ENCODE measurements at places on chromosomes 3 and 15.

GRCh38 chr3:24263069-24263668 is 231.5 kb downstream of the THRB start:
- peak; percentile 15 for DNase-seq

DNA sequence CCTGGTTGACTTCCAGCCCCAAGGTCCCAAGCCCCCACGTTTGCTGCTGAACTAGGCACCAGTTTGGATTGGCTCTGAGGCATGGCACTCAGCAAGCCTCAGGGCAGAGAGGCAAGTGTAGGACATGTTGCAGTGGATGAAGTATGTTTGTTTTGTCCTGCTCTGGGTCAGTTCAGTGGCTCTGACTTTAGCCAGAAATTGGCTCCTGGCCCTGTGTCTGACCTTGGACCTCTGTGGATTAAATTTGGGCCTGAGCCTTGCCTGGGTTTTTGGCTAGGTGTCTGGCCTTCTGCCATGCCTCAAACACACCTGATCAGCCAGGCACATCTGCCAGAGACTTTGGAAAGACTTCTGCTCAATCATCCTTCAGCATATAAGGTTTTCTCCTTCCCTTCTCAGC is 3.6 kb upstream of the MRAS start:
- DNase-seq = no peak

DNA sequence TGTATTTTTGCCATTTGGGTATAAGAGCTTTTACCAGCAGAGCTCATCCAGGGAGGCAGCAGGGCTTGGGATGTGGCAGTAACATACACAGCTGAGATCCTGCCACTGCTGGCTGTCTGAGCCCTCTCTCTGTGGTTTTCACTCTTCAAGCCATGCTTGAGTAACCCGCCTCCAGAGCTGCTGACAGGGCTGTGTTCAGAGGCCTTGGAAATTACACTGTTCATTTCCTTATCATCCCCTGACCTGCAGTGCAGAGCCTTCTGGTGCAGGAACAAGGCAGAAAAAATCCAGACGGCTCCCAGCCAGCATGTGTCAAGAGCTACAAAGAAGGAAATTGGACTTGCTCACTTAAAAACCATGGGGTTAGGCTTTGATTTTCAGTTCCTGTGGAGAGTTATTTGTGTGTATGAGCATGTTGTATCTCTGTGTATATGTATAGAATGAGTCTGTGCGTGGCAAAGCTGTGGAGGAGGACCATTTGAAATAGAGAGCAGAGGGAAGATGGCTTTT is 47.0 kb downstream of the ZNF609 start:
- DNase-seq = no peak

DNA sequence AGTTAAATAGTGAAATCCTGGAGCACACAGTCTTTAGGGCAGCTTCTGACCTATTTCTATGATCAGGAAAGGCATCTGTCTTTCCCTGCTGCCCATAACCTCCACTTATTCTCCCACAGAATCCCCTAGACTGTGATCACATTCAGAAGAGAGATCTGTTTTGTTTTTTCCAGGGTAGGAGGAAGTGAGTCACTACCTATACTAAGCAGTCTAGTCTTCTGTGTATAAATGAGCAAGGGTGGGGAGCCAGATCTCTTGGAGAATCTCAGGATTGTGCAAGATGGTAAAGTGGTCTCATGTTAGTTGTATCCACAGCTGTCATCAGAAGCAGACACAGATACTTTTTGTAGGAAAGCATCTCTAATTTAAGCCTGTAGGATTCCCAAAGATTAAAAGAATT is 11.8 kb upstream of the FBXO22 start:
- no peak for DNase-seq

DNA sequence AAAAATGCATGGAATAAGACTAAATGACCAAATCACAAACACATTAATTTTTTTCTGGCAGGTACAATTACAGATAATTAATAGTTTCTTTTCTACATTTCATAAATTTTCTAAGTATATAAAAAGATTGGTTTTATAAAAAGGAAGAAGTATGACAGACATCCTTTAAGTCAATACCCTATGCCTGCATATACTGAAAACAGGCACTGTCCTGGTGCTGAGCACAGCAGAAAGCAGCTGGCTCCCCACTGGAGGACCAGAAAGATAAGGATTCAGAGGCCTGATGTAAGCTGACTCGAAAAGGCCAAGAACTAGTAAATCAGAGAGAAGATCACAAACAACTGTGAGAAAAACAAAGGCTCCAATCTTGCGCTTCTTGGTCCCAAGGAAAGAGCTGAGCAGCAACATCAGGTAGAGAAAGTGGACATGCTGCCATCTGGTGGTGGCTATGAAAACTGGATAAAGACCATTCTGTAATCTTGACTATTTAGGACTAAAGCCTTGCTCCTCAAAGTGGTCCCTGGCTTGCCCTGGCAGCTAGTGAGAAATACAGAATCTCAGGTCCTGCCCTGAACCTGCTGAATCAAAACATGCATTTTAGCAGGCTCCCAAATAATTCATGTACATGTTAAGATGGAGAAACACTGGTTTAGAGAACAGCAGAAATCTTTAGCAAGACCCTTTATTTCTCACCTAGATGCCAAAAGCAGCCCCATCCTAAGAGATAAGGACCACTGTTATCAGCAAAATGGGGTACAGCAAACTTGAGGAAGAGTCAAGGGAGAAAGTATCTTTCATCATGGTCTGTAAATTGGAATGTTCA is 76.0 kb downstream of the TRANK1 start:
- no peak for DNase-seq

GRCh38 chr3:54358316-54358715 is 236.0 kb downstream of the CACNA2D3 start:
- no peak for DNase-seq

DNA sequence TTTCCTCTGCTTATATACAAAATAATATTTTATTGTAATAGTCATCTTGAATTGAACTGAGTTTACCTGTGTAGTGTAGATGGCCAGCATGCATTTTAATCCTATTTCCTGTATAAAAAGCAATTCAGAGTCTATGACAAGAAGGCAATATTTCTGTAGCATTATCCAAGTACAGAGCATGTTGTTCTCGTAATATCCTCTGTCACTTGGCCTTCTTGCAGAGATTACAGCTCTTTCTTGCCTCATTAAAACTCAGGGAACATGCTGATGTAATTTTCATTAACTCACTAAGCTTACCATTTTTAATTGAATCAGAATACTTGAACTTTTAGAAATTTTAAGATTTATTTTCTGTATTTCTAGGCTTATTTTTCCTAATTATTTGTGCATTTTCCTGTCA is 203.3 kb upstream of the AGTR1 start:
- DNase-seq = no peak

- DNase-seq = no peak
Observed at GRCh38 chr15:66220601-66221000, 32.9 kb downstream of the MEGF11 start.

- DNase-seq = no peak
Observed at GRCh38 chr15:40430271-40430805, 10.4 kb upstream of the BAHD1 start.

DNA sequence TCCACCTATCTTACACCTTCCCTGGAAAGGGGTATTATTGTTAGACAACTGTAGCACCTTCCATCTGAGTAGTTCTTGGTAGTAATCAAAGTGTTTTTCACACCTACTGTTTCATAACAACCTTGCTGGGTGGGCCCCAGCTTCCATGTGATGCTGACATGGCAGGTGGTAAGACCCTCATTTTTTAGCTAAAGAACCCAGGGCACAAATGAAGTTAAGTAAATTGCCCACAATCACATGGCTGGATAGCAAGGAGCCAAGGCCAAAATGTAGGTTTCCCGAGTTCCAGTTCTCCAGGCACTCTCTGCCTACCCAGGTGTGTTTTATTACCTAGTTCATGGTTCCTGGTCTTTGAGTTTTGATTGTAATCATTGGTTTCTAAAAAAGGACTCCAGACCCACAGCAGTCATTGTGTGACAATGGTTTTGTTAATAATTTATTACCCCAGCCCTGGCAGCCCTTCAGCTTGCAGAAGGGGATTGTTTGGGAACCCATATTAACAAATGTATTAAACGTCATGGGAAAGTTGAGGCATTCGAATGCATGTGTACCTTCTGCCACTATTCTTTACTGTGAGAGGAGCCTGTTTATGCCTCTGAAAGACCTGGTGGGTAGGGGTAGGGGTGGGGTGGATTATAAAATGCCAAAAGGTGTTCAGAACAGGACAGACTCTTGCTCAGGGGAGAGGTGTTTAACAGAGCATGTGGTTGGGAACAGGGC is 222.2 kb upstream of the BHLHE40 start:
- DNase-seq = no peak

- DNase-seq = no peak
Observed at GRCh38 chr3:71128961-71129360, 454.6 kb downstream of the FOXP1 start.

DNA sequence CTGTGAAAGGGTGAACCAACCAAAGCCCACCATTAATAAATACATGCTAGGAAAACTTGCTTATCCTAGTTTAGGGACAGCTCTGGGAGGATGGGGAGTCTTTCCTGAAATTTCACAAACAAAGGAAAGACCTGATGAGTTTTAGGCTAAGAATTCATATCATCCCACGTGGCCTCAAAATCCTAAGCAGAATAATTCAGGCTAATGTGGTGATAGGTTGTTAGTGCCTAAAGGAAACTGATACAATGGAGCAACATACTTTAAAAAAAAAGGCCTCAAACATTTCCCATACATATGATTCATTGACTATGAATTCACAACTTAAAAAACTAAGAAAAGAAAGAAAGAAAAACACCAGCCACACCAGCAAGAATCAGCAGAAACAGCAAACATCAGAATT is 126.9 kb upstream of the CNTN4 start:
- no peak for DNase-seq

- DNase-seq = no peak
Observed at GRCh38 chr3:12194209-12194608, 35.5 kb upstream of the TIMP4 start.

DNA sequence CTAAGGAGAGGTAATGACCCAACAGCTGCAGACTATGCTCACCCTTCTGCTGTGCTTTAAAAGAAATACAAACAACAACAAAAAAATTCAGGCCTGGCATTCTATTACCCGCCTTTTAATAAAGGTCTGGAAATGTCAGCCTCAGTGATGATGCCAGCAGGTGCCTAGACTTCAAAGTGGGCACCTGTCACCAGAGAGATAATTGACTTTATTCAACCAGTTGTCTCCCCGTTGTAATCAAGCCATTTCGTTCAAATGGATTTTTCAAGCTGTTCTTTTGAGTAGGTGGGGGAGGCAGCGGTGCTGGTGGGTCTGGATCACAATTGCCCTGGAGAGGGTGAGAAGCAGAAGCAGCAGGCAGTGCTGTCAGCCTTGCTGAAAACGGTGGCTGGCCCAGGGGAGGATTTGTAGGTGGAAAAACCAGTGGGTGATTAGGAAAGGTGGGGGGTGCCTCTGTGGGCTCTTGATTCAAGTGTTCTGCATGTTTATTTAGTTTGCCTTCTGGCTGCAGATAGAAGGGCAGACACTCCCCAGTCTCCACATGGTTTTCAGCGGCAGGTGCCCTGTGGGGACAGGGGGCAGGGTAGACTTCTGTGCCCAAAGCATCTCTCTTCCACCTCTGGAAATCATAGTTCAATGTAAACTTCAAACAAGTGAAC is 300.2 kb upstream of the SLCO3A1 start:
- peak; percentile 98 for DNase-seq

All from COR-L47 (cell line).